GM04503 (cell line): ENCODE measurements at places on chromosomes 11 and 22.

DNA sequence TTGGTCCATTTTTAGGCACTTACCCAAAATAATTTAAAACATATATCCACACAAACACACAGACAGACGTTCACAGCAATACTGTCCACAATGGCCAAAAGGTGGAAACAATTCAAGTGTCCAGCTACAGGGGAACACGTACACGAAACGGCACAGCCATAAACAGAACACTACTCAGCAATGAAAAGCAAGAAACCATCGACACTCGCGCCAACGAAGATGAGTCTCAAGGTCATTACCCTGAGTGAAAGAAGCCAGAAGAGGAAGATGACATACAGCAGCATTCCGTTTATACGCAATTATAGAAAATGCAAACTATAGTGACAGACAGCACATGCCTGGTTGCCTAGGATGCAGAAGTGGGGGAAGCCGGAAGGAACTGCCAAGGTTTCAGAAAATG is 13.4 kb upstream of the COMT start:
- no peak for DNase-seq

DNA sequence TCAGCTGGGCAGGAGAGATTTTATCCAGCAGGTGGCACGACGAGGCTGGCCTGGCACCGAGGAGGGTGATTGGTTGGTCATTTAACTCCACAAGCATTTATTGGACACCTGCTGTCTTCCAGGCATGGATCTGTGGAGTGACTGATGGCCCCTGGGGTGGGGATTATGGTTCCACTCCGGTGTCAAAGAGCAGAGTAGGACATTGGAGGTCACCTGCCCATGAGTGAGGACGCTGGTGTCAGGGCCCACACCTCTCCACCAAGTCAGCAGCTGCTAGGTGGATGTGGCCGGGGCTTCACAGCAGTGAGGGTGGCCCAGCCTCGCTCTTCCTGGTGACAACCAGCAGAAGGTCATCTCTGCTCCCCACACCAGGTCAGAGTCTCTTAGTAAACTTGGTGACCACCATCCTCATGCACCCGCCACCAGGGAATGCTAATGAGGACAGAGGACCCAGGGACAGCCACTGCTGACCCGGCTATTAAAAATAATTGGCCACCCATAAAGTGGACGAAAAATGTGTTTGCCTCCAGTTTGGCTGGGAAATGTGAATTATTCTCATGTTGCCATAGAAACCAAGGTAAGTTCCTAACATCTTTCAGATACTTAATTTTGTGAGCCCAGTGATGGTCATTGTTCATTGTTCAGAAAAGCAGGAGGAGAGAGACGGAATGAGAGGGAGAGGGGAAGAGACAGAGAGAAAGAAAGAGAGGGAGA is 428.7 kb downstream of the TBC1D22A start:
- DNase-seq = no peak

DNA sequence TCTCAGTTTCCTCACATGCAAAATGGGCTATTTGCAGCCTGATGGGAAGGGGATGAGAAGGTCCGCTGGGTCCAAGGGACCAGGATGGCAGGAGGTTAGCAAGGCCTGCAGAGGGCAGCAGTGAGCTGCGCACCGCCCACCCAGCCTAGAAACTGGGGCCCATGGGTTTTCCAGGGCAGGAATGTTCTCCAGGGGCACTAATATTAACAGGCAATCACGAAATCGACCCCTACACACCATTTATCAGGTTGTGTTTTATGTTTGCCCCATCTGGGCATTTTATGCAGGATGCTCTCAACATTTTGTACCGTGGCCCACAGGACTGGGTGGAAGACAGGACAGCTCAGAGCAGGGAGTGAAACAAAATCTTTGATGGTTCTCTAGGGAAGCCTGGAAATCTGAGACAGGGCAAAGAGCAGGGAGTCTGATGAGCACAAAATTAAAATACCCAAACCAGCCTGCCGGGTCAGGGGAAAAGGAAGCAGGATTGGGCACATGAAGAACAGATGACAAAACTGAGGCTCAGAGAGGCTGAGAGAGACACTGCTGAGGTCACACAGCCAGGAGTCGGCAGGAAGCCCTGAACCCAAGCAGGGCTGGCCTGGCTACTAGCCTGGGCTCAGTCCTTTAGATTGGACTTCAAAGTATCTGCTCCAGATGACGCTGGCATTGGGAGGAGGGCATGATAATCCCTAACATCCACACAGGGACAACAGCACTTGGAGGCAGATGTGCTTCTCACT is 1.6 kb upstream of the BCR start:
- no peak for DNase-seq

DNA sequence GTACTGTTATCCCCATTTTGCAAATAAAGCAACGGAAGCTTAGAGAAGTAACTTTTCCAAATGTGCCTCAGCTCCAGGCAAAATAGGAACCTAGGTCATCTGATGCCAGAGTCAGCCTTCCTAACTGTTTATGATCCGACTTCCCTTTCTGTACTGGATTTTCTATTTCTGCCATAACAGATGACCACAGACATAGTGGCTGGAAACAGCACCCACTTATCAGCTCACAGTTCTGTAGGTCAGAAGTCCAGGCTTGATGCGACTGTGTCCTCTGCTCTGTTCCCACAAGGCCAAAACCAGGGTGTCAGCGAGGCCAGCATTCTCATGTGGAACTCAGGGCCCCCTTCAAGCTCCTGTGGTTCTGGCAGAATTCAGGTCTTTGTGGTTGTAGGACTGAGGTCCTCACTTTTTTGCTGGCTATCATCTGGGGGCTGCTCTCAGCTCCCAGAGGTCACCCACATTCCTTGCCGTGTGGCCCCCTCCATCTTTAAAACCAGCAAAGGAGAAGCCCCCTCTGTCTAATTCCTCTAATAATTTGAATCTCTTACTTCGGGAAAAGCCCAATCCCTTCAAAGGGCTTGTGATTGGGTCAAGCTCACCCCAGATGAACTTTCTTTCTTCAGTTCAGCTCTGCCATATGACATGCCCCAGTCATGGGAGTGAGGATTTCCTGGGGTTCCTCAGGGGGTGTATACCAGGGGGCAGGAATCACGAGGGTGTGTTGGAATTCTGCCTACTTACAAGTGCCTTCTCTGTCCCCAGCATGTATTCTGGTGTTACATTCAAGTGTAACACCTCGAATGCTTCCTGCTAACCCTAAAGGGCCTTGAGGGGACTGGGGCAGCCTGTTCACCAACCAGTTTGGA is 15.3 kb downstream of the KCNJ5 start:
- no peak for DNase-seq

DNA sequence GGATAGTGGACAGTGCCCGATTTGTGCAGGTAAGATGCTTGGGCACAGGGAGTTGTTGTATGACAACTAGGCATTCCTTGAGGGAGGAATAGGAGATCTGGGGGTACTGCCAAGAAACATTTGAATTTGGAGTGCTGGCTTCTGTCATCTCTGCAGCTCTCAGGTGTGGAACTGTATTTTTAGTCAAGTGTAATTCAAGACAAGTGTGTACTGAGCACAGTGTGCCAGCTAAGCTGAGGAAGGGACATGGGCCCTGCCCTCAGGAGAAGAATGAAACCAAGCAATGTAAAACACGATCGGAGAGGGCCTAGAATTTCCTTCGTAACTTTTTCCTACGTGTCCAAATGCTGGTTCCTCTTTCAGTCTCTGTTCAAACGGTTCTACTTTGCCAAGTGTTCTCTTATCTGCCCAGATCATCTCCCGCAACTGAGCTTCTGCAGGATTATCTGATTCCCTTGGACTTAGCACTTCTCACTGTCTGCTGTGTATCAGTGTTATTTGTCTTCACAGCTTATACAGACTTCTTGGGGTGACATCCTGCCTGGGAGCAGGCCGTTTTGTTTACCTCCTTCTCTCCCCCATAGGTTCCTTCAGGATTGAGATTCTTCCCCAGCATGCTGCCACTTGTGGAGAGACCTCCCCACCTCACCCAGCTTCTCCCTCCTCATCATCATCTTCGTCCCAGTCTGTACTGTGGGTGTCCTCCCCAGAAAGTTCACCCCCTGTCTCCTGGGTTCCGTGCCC is 27.6 kb downstream of the ART5 start:
- no peak for DNase-seq

GRCh38 chr11:36374726-36375125 is 78.6 kb downstream of the PRR5L start:
- DNase-seq = no peak

GRCh38 chr11:61969838-61970662 is 2.6 kb upstream of the FTH1 start:
- DNase-seq = no peak

DNA sequence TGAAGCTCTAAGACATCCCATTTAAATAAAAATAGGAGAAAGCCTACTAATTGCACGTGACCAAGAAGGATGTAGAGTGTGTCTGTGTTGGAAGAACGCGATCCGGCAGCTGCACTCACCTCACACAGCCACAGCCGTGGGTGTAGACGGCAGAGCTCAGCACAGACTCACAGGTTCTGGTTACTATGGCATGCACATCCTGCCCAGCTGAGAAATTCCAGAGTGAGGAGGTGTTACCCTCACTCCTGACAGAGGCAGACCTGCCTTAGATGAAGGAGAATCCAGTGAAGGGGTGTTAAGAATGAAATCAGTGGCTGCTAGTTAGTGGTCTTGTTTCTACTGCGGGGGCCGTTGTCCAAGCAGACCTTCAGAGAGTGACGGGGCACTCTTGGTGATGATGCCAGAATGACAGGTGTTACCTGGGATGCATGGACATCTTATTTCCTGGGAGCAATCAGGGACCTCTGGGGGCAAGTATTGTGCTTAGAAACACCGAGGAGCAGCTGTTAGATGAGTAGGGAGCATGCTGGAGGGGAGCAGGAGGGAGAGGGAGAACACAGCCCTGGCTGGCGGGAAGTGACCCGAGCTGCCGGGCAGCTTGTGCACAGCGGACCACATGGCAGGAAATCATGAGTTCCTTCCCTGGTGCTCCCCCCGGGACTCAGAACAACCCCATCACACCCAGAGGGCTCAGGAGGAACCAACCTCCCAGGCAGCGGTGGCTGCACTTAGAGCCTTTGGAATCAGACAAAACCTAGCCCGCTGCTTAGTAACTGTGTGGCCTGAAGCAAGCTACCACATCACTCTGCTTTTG is 12.3 kb downstream of the KCNJ5 start:
- DNase-seq = no peak

DNA sequence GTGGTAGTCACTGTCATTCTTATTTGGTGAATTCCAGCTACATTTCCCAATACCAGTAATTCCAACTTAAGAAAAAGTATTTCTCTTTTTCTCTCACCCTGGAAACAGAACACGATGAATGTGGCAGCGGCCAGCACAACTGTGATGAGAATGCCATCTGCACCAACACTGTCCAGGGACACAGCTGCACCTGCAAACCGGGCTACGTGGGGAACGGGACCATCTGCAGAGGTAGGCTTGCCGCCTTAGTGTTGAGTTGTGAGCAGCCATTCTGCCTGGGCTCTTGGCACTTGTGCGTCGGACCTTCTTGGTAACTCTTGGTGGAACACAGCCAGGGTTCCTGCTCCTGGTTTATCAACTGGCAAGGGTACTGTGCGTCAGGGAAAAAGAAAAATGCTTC is 559.8 kb downstream of the NELL1 start:
- DNase-seq = no peak

- no peak for DNase-seq
Measured at GRCh38 chr11:108568195-108568858, 25.2 kb downstream of the EXPH5 start.

DNA sequence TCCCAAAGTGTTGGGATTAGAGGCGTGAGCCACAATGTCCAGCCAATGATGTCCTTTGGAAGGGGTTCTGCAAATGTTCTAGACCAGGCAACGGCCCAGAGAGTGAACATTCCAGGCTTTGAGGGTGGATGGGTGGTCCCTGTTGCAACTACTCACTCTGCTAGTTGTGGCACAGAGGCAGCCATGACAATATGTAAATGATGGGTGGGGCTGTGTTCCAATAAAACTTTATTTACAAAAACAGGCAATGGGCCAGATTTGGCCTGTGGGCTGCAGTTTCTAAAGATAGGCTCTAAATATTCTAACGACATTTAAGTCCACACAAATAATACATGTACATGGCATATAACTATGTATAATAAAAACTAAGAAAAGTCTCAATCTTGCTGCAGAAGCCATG is 276.3 kb downstream of the CTTN start:
- no peak for DNase-seq

DNA sequence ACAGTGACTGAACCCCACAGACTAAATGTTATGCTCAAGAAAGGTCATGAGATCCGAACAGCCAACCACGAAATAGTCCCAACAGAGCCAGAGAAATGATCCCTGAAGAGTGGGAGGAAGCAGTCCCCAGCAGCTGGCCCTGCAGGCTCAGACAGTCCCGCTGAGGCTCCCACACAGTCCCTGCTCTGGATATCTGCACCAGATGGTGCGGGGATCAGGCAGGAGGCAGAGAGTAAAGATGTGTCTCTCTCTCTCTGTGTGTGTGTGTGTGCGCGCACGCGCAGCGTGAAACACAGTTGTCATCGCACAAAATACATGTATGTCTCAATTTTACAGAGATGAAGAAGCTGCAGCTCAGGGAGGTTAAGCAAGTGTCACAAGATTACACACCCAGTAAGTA is 27.9 kb downstream of the GUCY1A2 start:
- DNase-seq = no peak

GRCh38 chr11:46977038-46977813 is 40.7 kb downstream of the CSTPP1 start:
- DNase-seq = no peak

DNA sequence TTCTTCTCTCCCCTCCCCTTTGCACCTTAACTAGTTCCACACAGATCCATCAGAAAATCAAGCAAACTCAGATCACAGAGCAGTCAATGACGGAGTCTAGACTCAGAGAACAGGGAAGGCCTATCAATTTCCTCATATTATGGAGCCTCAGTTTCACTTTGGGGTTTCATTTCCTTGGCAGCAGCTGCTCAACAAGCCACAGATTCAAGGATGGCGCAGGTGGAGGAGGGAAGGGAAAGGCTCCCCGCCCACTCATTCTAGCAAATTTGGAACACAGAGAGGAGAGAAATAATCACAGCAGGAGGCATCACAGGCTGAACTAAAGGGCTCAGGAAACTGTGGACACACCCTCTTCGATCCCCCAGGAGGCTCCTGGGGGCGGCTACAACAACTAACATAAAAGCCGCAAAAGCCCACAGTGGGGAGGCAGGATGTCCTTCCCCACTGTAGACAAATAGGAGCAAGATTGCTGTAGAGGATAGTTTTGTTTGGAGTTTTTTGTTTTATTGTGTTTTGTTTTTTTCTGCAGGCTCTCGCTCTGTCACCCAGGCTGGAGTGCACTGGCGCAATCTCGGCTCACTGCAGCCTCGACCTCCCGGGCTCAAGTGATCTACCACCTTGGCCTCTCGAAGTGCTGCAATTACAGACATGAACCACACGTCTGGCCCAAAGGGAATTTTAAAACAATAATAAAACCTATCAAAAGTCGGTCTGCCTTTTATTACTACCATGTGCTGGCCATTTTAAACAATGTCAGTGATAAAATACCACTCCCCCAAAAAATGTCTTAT is 3.4 kb downstream of the PLAAT3 start:
- DNase-seq = no peak
